ENCODE measurements at places on chromosomes 2 and 18.
A peak's percentile ranks its signal among the peaks of the same experiment; 100 is the strongest.

DNA sequence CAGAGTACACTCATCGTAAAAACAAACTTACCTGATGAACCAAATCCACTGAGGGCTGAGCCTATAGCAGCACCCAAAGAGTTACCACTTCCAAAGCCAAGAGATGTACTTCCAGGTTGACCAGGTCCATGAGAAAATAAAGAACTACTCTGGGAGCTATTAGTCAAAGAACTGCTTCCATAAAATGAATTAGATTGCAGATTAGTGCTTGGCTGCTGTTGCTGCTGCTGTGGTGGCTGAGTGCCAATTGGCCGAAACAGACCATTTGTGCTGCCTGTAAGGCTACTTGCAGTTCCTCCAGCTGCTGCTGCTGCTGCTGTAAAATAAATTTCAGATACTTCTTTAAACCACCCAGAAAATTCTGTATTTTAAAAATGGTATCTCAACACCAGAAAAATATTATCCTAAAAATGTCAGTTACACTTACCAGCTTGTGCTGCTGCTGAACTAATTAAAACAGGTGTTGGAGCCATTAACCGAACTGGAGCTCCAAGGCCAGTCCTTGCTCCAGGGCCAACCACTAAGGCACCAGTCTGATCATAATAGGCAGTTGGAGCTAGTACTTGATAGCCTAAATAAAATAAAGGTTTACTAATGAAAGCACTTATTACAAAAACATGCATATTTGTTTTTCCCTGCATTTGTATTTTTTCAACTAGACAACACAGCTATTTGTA, 58.1 kb upstream of the SDC1 start:
- DNase-seq = no peak

DNA sequence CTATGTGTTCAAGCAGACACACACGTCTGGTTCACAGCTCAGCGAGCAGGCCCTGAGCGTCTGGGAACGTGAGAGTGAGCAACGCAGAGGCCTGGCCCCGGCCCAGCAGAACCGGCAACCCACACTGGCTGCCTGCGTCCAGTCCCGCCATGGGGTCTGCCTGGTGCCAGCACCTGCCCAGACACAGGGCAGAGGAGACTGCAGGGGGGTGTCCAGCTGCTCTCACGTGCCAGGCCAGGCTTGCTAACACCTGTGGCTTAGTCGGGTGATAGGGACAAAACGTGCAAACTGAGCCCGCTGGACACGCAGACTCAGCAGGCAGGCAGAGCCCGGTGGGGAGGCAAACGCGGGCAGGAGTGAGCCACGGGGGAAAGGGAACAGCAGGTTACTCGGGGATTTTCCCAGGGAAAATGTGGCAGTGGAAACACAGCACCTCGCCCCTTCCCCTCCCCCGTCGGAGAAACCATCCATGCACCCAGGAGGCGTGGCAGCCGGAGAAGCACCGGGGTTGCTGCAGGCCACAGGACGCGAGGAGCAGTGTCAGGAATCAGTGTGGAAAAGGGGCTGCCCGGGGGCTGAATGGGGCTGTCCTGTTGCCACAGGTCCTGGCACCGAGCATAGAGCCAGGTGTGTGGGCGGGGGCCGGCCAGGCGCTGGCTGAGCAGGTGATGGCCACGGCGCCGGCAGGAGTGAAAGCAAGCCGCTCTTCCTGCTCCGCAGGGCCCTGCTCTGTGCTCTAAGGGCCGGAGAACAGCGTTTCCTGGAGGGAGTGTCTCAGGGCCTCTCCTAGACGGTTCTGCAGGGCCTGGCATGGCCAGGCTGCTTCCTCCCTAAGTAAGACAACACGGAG, 154.7 kb downstream of the HDAC4 start:
- peak; percentile 66 for DNase-seq

- DNase-seq = no peak
Observed at GRCh38 chr2:47165001-47165555, 10.0 kb upstream of the STPG4 start.

GRCh38 chr2:175432021-175432420, 250.5 kb upstream of the ATP5MC3 start:
- DNase-seq = peak; percentile 93

DNA sequence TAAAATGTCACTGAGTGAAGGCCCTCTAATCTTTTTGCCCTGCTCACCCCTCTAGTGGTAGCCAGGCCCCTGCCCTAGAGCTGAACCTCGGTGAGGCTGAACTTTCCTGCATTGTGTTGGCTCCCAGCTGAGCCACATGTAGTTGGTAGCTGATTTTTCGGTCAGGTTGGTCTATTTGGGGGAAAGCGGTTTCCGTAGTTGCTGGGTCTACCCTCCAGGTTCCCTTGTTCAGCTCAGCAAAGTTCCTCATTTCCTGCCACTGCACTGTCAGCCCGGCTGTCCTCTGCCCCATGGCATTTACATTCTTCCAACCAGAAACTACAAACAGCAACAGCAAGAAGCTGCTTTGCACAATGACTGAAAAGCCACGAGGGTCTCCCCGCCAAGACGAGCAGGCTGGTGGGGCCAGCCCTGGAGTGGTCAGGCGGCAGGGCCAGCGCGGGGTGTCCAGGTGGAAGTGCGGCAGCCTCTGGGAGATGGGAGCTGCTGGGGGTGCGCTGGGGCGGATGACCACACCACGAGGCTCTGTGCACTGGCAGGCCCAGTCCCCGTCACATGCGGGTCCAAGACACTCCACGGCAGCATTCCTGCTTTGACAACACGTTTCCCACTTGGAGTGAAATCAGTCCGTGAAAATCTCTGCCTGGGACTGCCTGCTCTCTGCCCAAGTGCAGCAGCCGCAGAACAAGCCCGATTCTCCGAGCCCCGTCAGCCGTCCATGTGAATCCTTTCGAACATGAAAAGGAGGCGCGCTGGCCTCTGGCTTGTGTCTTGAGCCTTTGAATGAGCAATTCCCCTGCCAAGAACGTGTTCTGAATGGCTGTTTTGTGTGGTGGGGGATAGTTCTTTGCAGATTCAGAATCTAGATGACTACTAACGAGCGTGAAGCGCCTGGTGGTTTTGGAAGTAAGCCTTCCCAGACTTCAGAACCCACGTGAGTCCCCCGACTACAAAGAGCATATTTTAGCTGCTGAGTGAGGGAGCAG, 159.4 kb downstream of the ASB1 start:
- DNase-seq = no peak

- no peak for DNase-seq
Observed at GRCh38 chr2:26581991-26582842, 58.9 kb downstream of the CIB4 start.

DNA sequence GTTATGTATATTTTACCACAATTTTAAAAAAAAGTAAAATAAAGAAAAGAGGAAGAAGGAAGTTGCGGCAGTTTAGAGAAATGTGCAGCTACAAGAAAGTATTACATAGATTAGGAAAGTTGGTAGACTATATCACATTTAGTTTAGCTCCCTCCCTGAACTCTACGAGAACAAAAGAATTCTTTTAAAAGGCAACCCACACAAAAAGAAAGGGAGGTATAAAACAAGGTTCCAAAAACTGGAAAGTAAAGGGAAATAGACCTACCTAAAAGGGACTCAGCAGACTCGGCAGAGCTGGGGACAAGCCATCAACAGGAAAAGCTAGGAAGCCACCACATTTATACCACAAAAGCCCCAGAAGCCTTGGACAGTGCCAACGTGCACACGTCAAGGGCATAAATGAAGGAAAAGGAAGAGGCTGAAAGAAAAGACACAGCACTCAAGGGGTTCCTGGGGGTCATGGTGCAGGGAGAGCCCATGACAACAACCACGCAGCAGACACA, 9.1 kb downstream of the TMEM127 start:
- DNase-seq = no peak

DNA sequence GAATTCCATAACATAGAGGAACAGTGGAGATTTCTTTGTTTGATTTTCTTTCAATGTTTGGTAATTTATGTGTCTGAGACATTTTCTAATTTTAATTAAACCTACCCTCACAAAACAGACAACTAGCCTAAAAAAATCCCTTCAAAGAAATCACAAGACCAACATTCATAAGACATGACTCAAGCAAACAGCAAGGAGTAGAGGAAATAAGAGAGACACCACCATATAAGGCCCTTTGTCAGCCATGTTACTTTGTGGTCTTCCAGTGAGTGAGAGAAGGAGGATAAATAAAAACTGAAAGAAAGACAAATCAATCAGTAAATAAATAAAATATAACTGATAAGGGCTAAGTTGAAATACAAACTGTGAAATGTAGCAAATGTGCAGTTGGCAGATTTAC, 830.8 kb upstream of the SLC39A10 start:
- no peak for DNase-seq

- no peak for DNase-seq
Observed at GRCh38 chr2:59939236-59939635, 614.2 kb downstream of the BCL11A start.

DNA sequence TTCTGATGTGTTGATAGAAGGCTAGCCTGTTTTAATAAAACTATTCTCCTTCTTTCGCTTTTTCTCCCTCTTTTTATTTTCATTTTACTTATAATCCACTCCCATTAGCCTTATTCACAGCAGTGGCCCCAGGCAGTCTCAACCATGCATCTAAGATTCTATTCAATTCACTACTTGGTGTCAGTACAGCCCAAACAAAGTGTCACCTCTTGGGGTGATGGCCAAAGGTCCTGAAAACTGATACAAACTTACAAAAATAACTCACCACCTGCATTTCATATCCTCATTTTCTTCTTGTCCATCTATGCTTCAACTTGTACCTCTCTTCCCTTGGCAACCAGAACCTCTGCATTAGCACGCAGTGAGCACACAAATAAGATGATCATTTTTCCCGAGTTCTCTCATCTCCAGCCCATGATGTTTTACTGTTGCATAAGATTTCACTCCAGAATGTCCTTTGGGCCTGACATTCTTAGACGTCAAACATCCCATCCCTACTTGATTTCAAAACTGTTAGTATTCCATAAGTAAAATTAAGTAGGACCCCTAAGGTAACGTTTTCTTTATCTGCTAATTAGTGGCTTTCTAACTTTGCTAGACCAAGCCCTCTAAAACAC, 559.3 kb upstream of the TNP1 start:
- DNase-seq = no peak

- no peak for DNase-seq
Observed at GRCh38 chr2:162126111-162126519, 25.9 kb downstream of the GCG start.

GRCh38 chr2:191253476-191253875, 8.3 kb downstream of the MYO1B start:
- DNase-seq = no peak

DNA sequence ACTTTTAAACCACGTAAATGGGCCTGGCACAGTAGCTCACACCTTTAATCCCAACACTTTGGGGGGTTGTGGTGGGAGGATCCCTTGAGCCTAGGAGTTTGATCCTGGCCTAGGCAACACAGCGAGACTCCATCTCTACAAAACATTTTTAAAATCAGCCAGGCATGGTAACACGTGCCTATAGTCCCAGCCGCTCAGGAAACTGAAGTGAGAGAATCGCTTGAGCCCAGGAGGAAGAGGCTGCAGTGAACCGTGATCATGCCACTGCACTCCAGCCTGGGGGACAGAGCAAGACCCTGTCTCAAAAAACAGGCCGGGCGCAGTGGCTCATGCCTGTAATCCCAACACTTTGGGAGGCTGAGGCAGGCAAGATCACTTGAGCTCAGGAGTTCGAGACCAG, 12.2 kb downstream of the ROCK1 start:
- no peak for DNase-seq

- DNase-seq = no peak
Observed at GRCh38 chr2:11154016-11154922, 998 bp upstream of the SLC66A3 start.

- no peak for DNase-seq
Observed at GRCh38 chr18:8260827-8261226, 348.4 kb upstream of the RAB12 start.

DNA sequence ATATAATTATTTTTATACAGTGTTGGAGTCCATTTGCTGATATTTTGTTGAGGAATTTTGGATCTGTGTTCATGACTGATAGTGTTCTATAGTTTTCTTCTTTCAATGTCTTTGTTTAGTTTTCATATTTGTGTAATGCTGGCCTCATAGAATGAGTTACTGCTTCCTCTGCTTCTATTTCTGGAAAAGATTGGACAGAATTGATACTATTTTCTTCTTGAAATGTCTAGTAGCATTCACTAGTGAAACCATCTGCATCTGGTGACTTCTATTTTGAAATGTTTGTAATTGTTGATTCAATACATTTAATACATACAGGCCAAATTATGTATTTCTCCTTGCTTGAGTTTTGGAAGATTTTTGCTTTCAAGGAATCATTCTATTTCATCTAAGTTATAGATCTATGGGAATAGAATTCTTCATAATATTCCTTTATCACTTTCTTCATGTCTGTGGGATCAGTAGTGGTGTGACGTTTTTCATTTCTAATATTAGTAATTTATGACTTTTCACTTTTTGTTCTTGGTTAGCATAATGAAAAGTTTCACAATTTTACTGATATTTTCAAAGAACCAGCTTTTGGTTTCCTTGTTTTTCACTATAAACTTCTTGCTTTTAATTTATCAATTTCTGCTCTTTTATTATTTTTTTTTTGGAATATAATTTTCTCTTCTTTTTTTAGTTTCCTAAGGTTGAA, 509.9 kb upstream of the VRK2 start:
- DNase-seq = no peak

GRCh38 chr2:128371248-128371630, 52.6 kb upstream of the HS6ST1 start:
- no peak for DNase-seq

GRCh38 chr2:179224361-179224760, 40.3 kb downstream of the SESTD1 start:
- no peak for DNase-seq

GRCh38 chr2:217393585-217394032, 533.7 kb upstream of the TNP1 start:
- DNase-seq = no peak

DNA sequence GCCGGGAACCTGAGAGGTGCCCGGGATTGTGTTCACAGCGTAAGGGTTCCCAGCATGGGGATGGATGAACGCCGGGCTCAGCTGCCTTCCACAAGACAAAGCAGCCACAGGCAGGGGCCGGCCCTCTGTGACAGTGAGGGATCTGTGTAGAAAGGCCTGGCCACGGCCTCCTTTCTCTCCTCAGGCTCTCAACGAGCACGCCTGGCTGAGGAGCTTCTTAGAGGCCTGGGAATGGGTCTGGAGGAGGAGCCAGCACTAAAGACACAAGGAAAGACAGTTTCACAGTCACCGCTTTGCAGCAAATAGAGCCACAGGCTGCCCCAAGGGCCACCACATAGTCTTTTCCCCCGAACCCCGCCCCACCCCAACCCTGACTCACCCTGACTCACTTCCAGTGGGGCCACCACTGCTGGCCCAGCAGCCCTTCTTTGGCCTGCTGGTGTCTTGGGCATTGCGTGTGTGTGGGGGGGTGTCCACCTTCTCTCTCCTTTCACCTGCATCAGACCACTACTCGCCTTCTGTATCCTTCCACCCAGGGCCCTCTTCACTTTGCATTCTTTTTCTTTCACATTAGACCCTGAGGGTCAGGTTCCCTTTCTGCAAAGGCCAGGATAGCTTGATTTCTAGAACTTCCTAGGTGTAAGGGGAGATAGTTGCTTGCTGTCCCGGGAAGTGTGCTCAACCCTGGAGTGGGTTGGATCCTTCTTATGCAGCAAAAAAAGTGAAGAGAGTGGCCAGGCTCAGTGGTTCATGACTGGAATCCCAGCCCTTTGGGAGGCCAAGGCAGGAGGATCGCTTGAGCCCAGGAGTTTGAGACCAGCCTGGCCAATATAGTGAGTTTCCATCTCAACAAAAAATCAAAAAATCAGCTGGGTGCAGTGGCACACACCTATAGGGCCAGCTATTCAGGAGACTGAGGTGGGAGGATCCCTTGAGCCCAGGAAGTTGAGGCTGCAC, 19.3 kb upstream of the HPCAL1 start:
- DNase-seq = no peak

Measured in NCI-H748 treated with DMSO at 0.1 percent for 48 hours (cell line).